ENCODE measurements at places on chromosomes 12 and 14.

- DNase-seq: no peak
These were observed 39.0 kb downstream of the CRACR2A start for GRCh38 chr12:3713947-3714346.

DNA sequence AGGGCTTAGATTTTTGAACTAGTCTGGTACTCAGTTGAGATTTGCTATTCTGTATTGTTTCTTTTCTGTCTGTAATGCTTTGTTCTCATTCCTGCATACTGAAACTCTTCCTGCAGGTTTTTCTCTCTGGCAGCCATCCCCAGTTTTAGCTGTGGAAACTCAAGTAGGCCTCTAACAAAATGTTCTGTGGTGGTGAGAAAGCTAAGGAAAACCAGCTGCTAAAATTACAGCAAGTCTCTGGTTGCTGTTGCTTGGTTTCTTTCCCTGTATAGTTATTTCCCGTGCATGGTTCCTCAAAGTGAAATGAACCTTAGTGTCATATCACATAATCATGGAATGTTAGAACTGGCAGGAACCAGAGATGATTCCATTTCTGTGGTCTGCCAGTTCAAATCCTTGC, 442.5 kb downstream of the NRXN3 start:
- no peak for DNase-seq

GRCh38 chr12:99985631-99986030, 895 bp upstream of the ANKS1B start:
- no peak for DNase-seq

DNA sequence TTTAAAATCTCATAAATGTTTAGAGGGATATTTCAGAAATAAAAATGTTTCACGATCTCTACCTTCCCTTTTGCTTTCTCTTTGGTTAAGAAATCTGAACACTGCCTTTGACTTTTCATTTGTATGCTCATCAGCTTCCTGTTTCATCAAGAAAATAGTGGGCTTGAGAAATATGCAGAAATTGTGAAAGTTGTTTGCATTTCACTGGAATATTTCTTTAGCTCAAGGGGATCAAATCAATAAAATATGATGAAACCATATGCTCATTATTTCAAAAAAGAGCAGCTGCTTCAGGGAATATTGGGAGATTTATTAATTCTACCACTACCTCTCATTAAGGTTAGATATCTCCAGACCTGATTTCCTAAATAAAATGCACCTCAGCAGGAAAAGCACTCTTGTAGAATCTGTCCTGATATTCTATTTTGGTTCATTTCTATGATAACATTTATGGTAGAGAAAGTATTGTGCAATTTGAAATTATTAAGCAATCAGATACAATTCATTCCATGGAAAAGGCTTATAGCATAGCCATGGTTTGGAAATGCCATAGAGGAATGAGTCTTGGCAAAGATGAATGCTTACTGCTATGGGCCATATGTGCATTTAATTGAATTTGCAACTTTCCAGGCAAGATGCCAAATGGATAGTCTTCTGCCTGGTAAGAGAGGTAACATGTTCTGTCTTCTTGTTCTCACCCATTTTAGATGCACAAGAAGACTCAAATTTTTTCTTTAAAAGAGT, 212.6 kb upstream of the SLC16A7 start:
- DNase-seq: no peak

DNA sequence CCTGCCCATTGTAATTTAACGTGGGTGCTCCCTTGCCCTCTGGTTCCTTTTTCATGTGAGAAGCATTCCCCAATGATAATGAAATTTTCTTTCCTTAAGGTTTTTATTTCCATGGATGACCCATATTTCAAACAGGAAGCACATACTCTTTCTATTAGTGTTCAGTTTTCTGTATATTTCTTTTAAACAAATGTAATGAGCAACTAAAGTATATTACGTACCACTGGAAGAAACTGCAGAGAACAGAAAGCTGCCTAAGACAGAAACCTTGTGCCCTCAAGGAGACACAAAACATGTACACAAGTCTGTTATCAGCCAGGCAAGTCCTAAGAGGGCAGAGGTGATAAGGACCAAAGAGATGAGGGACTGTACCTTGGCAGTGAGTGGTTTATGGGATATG, 414.9 kb downstream of the ETNK1 start:
- DNase-seq: no peak

GRCh38 chr12:133231001-133231400, 4.7 kb downstream of the ANHX start:
- no peak for DNase-seq

DNA sequence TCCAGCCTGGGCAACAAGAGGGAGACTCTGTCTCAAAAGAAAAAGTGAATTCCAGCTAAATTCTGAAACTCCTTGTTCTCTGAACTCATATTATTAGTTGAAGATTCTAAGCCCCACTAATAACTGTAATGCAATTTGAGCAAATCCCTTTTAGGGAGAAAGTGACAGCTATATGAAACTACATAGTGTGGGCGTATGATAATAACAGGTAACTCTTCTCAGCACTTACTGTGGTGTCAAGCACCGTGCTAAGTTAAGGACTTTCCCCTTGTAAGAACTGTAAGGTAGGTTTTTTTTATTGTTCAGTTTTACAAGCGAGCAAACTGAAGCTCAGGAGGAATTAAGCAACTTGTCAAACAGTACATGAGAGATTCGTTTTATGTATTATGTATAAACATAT, 5.4 kb downstream of the ANKRD13A start:
- no peak for DNase-seq

GRCh38 chr12:56878010-56878339, 56.2 kb downstream of the SDR9C7 start:
- DNase-seq: no peak
